ENCODE measurements at places on chromosomes 4 and X.

DNA sequence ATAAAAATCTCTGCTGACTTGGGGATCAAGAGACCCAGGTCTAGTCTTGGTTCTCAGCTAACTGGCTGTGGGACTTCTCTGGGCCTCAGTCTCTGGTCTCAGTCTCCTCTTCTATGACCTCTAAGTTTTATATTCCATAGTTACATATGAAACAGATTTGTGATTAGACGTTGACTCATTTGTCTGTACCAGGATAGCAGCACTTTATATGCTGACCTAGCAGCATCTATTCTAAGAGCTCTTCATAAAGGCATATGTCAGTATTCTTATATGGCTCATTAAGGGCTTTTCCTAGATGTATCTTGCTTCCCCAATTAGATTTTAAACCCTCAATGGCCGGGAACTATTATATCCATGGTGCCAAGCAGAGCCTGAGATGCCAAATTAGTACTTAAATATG, 12.7 kb downstream of the GRPR start:
- DNase-seq, result no peak

DNA sequence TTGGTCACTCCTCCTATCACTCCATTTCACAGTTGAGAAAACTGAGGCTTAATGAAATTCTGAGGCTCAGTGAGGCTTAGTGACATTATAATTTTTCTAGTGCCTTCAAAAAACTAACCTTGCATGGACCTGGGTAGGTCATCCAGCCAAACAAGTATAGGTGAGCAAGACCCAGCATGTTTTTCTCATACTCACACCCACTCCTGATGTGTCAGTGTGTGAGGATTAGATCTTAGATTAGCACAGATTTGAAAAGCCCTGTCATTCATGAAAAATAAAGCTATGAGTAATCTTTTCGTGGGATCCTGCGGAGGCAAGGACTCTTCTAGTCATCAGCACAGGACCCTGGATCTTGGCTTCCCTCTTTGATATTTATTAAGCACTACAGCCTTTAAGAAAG, 146.7 kb downstream of the CHIC2 start:
- DNase-seq, result no peak

GRCh38 chr4:118318931-118319330, 33.9 kb downstream of the PRSS12 start:
- DNase-seq, result no peak

- DNase-seq, result no peak
Measured at GRCh38 chr4:59644765-59645164, 1555.4 kb upstream of the ADGRL3 start.
